Ureter (tissue), 1 donor: ENCODE measurements at places on chromosomes 12 and 14.
A peak's percentile ranks its signal among the peaks of the same experiment; 100 is the strongest.

- peak; percentile 9 for DNase-seq
Measured at GRCh38 chr14:68841016-68841809, 48.3 kb upstream of the ZFP36L1 start.

DNA sequence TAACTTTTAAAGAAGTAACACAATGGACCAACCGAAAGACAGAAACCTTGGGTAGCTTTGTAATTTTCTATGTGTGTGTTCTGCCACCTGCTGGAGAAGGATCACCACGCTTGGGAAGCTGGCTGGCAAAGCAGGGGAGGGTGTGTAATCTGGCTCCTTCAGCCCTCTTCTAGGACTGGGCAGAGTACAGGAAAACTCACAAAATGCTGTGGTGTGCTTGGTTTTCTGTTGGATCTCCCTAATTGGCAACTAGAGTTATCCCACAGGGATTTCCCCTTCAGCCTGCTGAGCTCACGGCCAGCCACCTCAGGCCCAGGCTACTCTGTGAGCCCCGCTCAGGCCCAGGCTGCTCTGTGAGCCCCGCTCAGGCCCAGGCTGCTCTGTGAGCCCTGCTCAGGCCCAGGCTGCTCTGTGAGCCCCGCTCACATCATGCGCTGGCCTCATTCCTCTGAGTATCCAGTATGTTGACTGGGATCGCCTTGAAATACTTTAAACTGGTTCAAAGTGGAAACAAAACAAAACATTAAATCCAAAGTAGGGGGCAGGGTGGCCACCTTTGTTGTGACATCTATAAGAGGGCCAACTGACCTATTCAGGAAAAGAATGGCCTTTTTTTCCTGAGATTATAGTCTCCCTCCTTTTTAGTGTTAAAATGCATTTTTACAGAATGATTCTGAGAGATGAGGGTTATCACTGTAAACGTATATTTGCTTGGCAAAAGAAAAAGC is 52.0 kb upstream of the RNU6-8 start:
- DNase-seq = peak; percentile 75

GRCh38 chr14:49692193-49692757 is 645 bp upstream of the KLHDC1 start:
- no peak for DNase-seq

DNA sequence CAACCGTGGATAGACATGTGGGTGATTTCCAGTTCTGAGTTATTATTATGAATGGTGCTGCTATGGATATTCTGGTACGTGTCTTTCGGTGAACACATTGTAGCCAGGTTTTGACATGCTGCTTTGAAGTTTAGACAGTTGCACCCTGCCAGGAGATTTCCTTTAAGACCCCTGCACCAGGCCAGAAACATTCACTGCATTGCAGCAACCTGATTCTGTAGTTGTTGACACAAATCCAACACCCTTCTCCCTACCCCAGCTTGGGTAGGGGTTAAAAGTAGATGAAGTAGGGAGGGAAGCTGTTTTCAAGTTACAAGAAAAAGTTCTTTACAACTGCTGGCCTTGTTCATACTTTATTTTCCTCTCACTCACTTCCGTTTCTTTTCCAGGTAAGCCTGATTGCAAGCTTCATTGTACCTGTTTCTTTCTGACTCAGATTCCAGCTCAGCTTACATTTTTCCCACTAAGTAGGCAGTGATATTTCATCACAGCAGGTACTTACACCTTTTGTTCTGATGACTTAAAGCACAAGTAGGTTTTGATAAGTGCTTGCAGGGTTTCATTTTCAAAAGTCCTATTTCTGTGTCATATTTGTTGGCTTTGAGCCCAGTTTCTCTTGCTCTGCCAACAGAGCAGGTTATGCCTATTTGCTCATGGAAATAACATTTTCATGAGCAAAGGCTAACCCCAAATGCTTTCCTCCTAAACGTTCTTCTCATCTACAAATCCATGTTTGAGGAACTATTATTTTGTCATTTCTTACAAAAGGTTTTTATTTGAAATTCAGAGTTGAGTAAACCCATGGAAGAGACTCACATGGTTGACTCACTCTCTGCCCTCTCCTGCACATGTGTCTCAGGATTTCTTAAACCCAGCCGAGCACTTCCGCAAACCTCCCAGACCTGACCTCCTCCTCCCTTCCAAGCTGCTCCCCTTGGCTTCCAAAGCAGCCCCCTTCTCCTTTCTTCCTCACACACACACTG is 12.1 kb upstream of the LTA4H start:
- DNase-seq = peak; percentile 50

DNA sequence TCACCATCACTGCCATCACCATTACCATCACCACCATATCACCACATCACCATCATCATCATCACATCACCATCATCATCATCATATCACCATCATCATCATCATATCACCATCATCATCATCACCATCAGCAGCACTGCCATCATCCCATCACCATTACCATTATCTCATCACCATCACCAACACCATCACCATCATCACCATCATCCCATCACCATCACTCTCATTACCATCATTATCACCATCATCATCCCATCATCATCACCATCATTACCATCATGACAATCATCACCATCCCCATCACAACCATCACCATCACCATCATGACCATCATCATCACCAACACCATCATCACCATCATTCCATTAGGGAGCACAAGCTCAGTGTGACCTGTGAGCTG is 318.0 kb downstream of the ADGRD1 start:
- DNase-seq = no peak

- DNase-seq = no peak
Measured at GRCh38 chr12:89236237-89236636, 116.1 kb downstream of the DUSP6 start.

DNA sequence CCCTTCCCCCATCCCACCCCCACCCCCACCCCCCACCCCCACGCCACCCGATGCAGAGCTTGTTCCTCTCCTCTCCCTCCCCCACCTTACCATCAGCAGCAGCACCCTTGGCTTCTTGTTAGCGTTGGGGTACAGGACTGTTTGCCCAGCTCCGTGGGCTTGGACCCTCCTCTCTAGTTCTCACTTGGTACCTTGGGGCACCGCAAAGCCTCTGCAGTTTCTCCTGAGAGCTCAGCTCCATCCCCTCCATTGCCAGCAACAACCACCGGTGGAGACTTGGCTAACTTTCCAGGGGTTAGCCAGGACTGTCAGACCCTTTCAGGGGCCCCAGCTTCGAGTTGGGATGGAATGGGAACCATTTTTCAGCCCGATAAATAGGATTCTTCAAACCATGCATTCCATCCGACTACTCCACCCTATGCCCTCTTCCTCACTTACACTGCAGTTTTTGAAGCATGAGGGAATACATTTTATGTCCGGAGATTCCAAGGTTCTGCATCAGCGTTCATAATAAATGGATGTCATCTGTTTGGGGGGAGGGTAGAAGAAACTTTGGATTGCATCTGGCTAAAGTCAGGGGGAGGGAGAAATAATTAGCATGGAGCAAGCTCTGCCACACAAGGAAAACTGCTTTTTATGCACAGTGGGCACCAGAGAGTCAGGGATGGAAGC is 1.1 kb downstream of the SCN8A start:
- DNase-seq = no peak

DNA sequence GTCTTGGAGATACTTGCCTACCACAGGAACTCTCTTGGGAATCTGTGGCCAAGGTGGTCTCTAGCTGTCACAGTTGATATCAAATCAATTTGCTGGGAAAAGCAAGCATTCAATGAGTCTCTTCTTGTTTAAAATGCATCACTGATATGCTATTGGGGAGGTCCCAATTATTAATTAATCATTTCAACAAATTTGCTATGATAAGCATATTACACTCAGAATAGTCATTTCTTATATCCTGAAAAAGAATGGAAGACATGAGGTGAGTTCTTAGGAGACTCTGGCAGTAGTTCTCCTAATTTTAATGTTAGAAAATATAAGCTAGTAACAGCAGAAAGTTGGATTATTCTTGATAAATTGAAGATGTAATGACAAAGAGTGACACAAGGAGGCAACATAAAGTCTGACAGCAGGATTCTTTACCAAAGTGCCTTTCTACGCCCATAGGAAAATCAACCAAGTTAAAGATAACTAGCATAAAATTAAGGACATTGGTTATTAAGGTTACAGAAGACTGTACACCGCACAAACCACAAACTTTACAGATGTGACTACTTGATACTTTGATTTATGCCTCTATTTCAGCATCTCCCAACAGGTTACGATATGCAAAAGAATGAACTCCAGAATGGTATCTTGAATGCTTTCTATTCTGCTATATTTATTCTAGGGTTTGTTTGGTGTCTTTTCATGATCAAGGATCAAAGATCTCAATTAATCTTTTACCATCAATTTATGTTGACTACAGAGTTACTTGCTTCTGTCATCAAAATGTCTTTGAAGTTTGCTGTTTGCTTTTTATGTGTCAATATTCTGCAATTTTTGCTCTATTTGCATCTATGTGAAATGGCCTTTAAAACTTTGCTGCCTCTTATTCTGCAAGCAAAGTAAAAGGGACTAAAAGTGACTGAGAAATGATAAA is 349.6 kb upstream of the CLEC14A start:
- no peak for DNase-seq

GRCh38 chr14:39319381-39319780 is 85.7 kb downstream of the MIA2 start:
- no peak for DNase-seq

DNA sequence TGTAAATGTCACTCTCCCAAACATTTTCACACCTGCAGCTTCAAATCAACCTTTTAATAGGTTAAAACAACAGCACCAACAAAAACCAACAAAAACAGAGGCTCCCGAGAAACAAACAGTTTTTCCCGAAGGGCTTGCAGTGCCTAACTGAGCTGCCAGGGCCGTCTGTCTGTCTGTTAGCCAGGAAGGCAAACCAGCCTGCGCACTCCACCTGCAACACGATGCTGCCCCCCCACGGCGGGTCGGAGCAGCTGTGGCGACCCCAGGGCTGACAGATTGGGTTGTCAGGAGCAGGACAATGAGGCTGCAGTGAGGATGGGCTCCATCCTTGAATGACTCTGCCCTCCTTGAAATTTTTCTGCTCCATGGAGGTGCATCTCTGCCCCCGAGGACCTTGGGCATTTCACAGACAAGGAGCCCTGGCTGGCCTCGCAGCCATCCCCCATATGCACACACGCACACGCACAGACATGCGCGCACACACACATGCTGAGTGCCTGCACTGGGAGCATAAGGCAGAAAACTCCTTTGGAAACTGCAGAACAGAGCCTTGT is 2.6 kb downstream of the RTL1 start:
- DNase-seq = no peak
